ENCODE measurements at places on chromosomes 5 and 9.

DNA sequence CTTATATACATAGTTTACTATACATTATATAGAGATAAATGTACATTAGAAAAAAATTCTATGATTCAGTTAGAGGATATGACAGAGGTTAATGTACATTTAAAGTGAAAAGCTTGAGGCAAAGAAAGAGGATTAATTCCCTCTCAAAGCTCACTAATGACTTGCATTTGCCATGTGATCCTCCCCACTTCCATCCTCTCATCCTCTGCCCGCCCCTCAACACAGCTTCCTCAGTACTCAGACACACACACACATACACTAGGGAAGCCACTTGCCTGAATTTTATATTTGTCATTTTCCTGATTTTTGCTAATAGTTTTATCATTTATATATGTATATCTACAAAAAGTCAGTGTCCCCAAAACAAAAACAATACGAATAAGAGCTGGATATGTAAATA, 764.5 kb downstream of the EFNA5 start:
- DNase-seq = no peak

DNA sequence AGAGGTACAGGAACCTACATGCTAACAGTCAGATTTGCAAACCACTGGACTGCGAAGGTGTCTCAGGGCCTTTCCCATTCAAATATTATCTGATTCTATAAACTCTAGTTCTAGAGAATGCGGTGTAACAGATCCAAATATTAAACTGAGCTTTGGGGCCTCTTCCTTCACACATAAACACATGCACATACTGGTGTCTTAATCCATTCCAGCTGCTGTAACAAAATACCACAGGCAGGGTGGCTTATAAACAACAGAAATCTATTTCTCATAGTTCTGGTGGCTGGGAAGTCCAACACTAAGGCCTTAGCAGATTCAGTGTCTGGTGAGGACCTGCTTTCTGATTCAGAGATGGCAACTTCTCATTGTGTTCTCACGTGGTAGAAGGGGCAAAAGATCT, 30.2 kb downstream of the RETREG1 start:
- no peak for DNase-seq

- DNase-seq = no peak
These were observed 21.4 kb downstream of the PTPN3 start for GRCh38 chr9:109476642-109477257.

DNA sequence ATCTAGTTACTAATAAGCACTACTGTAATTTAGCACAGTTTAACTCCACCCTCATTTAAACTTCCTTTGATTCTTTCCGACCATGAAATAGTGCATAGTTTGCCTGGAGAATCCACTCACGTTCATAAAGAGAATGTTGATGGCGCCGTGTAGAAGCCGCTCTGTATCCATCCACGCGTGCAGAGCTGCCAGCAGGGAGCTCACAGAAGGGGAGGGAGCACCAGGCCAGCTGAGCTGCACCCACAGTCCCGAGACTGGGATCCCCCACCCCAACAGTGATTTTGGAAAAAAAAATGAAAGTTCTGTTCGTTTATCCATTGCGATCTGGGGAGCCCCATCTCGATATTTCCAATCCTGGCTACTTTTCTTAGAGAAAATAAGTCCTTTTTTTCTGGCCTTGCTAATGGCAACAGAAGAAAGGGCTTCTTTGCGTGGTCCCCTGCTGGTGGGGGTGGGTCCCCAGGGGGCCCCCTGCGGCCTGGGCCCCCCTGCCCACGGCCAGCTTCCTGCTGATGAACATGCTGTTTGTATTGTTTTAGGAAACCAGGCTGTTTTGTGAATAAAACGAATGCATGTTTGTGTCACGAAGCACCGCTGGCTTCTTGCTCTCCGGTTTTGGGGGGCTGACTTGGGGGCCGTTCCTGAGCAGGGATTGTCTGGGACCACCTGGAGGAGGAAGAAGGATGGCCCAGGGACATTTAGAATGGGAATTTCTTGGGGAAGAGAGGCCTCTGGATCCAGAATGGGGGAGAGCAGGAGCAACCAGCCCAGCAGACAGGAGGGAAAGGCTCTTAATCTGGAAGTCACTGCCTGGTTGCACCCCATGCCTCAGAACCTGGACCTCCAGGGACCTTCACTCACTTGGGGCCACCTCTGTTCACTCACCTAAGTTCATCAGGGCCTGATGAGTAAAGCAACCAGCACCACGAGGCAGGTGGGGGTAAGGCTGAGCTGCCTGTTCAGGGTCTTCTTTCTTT, 35.4 kb downstream of the CXXC5 start:
- no peak for DNase-seq

DNA sequence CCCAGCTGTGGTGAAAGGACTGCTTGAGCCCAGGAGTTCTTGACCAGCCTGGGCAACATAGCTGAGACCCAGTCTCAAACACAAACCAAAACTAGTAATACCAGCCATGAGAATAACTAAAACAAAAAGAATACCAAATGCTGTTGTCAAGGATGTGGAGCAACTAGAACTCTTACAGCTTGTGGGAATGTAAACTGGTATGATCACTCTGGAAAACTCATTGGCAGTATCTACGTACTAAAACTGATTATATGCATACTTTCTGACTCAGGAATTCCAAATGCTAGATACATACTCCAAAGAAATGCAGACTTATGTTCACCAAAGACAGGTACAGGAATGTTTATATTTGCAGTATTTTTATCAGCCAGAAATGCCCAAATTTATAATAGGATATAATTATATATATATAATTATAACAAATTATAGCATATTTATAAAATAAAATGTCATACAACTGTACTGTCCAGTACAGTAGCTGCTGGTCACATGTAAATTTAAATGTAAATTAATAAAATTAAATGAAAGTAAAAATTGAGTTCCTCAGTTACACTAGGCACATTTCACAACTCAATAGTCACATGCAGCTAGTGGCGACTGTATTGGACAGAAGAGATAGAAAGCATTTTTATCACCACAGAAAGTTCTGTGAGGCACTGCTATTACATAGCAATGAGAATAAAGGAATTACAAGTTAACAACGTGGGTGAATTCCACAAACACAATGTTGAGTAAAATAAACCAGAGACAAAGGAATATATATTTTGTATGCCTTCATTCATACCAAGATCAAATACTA, 118.5 kb downstream of the GNAQ start:
- DNase-seq = no peak
